Activated T-cell treated with anti-CD3 and anti-CD28 coated beads, Interleukin-2, amount 50 U/mL, for 4 hours (primary cell): ENCODE measurements at places on chromosomes 6 and 20. TPM values are rescaled to one million over a fixed set of nuclear protein-coding genes. Genes with fewer than 3 reads are reported as not detected.

Gene SLC24A3
- total RNA-seq, result not detected

Gene HNF4A
- 0.11 TPM for total RNA-seq

DNA sequence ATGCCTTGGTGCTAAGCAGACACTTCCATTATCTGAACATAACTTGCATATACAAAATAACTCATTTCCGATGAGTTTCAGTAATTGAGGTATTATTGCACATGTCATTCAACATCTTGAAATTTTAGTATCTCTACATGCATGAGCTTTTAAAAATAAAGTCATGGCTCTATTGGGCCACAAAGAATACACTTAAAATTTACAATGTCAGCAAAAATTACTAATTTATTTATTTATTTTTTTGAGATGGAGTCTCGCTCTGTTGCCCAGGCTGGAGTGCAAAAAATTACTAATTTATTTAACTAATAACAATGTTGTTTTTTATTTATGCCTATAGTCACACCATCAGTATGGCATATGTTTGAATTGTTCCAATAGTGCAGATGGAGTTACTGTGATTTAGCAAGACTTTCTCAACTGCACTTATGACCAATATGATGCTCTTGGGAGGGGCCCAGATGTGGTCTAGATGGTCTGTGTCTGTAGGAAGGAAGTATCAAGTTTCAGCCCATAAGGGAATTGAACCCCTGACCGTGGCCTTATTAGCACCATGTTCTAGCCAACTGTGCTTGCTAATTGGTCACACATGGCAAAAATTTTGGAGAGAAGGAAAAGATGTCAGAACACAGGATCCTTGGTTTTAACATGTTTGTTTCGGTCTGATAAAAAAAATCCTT, 370.7 kb upstream of the TSHZ2 start:
- DNase-seq, result no peak

GRCh38 chr20:37309936-37310590, 20.6 kb downstream of the MANBAL start:
- no peak for DNase-seq

- DNase-seq, result no peak
Observed at GRCh38 chr6:26030716-26031115, 56.5 kb upstream of the HFE start.

DNA sequence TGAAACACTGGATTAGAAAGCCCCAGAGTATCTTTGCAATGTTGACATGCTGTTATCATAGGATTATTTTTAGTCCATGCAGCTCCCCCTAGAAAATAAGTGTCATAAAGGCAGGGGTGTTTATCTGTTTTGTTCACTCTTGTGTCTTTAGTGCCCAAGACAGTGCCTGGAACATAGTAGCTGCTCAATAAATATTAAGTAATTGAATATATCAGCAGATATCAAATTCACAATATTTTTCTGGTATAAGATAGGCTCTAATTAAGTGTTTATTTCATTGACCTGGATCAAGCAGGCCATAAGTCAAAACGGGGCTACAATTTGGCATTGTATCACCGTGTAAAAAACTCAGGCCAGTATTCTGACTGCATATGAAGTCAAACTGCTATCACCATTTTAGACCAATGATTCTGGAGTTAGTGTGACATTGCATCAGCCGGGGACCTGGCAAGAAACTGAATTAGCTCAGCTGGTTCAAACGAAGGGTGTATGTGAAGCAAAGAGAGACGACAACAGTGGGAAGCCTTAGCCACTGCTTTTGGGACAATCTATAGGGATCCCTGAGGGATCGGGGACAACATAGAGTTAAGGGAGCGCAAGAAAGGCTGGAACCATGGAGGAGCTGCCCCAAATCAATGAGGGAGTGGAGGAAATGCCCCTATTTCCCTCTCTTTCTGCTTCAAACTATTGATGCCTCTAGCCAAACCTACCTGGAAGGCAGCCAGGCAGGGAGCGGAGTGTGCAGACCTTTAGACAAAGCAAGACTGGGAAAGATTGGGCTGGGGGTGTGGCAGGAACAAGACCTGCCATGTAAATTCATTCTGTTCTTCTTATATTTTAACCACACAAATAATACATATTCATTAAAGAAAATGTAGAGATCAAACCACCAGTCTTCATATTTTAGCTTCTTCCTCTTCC, 112.2 kb downstream of the PLEKHG1 start:
- DNase-seq, result no peak

DNA sequence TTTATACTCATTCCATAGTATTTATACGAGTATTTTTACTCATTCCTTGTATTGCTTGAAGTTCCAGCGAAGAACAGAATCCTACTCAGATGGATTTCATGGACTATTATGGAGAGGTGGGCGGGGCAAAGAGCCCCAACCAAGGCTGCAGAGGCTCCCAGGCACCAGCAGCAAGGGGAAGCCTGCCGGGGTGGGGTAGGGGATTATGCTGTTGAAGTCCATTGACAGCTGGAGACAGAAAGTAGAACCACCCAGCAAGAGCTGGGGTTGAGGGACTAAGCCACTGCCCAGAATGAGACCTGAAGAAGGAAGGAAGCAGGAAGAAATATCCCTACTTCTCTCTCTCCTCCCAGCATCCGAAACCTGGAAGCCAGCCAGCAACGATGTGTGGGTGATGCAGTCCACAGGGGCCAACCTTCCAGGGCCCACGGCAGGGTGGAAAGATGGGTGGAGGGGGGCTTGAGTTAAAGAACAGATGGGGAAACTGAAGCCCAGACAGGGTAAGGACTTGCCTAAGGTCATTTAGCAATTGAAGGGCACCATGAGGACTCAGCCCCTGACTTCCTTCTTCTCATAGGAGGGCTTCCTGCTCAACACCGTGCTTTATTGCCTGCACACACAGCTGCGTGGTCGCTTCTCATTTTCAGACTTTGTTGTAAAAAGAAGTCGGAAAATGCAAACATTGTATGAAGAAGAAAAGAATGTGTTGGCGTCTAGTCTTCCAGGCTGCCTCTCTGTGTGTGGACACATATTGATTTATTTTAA, 18.3 kb upstream of the GTSF1L start:
- DNase-seq, result no peak

Gene PROCR
- total RNA-seq, result 1.2 TPM

Gene HCK
- total RNA-seq, result 0.13 TPM

DNA sequence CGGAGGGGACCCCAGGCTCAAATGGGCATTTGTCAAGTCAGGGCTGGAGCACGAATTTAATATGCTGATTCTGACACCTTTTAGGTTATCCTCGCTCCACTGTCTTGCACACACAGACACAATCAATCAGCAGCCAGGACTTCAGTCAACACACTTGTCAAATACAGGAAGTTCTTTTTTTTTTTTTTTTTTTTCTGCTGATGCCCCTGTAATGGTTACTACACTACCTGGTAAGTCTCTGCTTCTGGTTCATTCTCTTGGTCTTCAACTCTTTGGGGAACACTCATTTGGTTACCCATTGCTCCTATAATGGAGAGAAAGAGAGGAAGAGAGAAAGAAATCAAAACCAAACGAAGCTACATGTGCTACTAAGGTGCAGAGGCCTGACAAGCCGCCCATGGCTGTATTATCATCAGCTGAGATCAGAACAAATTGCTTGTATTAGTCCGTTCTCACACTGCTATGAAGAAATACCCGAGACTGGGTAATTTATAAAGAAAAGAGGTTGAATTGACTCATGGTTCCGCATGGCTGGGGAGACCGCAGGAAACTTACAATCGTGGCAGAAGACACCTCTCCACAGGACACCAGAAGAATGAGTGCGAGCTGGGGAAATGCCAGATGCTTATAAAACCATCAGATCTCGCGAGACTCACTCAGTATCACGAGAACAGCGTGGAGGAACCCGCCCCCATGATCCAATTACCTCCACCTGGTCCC, 11.8 kb downstream of the BCAS1 start:
- DNase-seq, result no peak

- no peak for DNase-seq
Observed at GRCh38 chr6:30951907-30952469, 11.2 kb downstream of the MUCL3 start.

Gene THBD
- total RNA-seq, result 0.05 TPM

DNA sequence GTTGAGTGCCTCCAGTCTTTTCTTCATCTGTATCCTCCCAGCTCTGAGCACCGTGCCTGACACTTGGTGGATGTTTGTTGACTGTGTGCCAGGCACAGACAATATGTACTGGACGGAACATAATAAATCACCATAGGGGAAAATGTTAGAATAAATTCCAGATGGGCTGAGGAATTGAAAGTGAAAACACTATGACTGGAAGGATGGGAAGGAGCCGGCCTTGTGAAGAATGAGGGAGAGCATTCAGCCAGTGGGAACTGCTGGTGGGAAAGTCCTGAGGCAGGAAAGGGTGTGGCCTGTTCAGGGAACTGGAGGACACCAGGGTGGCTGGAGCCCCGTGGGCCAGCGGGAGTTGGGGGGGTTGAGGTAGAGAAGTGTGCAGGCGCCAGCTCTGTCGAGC, 75.4 kb downstream of the MTHFD1L start:
- DNase-seq, result no peak

Gene CD83
- total RNA-seq, result 49.8 TPM

Gene SLC17A1
- total RNA-seq, result not detected

Gene EPPIN
- not detected for total RNA-seq

Gene NHSL1
- 0.11 TPM for total RNA-seq

DNA sequence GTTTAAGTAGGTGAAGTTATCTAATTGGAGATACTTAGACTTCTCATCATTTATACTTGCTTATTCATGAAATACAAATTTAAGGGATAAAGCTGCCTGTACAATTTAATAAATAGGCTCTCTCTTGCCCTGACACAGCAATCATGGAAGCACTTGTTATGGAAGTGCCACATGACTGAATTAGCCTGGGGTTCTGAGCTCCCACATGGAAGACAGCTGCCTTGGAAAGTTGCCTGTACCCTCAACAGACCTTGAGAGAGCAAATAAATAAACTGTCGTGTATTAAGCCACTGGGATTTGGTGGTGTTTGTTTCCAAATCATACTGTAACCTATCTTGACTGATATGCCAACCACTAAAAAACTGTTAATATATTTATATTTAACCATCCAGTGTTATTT, 87.0 kb upstream of the RSPO3 start:
- DNase-seq, result no peak

Gene OR2H1
- not detected for total RNA-seq
